ENCODE measurements at places on chromosomes 7 and 10.
A peak's percentile ranks its signal among the peaks of the same experiment; 100 is the strongest.

DNA sequence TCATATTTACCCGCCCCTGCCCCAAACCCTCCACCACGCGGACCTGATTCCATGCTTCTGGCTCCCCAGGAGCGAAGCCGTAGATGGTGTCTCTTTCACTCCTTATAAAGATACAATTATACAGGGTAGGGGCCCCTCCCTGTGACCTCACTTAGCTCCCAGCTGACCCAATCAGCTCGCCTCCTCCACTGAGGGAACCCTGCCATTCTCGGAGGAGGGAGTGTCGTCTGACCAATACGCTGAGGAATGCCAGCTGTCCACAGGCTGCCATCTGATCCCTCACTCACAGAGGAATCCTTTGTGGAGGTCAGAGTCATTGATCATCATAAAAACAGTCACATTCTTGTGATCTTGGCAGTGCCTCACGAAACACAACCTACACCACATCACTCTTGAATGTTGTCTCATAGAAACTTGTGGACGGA is 67.5 kb upstream of the INSIG1 start:
- no peak for DNase-seq

DNA sequence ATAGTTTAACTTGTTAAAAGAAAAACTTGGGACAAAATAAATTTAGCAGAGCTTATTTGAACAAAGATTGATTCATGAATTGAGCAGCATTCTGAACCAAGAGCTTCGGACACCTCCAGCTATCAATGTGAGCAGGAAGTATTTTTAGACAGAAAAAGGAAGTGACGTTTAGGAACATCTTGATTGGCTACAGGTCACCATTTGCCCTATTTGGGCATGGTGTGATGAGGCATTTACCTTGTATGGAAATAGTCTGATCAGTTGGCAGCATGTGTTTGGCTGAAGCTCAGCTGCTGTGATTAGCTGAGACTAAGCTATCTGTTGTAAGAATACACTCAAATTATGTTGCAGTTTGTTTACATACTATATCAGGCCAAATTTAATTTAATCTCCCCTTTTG is 185.1 kb downstream of the ATRNL1 start:
- DNase-seq, result no peak

DNA sequence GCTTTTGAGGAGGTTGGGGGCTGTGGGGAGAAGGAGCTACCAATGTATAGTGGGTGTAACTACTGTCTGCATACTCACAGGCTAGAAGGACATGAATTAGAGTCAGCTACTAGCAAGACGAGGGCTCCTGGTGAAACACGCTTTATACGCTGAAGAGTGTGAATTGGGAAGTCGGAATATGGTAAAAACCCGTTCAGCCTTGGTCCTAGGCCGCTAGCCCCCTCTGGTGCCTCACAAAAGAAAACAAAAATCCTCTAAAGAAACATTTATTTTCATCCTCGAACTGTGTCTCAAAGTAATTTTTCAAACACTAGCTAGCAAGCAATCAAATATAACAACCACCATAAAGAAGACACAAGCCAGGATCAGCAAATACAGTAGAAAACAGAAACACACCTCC is 338.1 kb upstream of the SEMA3C start:
- no peak for DNase-seq

DNA sequence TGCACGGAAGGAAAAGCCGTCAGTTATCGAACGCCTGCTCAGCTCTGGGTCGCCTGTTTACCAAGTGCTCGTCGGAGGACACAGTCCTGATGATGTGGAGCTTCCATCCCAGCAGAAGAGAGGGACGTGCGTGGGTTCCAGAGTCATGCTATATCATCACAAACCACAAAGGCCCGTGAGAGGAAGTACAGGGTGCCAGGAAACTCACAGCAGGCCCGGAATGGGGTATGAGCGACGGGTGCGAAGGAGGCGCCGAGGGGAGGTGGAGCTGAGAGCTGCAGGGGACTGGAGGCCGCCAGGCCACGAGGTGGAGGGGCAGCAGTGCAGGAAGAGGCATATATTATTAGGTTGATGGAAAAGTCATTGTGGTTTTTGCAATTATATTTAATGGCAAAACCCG is 102.5 kb downstream of the ACTR3B start:
- no peak for DNase-seq

DNA sequence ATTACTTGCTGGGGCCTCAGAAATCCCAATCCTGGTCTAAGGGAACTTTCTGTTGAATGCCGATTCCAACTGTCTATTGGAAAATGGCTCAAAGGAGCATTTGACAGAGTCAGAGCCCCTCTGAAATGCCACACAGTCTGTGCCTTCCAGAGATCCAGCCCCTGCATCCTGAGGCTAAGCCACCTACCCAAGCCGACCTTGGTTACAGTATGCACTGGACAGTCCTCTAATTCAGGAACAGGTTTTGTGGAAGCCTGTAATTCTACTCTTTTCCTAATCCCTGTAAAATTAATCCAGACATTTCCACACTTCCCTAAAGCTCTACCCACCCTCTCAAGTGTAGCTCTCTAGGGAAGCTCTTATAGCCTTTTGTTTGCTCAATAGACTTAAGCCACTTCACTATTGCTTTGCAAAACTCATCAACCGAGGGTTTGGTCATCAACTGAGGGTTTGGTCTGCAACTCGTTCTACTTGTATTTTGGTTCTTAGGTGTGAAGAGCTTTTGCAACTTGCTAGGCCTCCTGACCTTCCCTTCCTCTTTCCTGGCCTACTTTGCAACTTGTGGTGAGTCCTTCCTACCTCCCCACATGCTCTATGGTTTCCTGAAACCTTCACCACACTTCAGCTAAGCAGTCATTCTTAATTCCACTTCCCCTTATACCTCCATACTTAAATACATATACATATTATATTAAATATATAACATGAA is 364.8 kb downstream of the SFMBT2 start:
- DNase-seq, result no peak

GRCh38 chr10:103942866-103943265 is 24.1 kb upstream of the SLK start:
- no peak for DNase-seq

DNA sequence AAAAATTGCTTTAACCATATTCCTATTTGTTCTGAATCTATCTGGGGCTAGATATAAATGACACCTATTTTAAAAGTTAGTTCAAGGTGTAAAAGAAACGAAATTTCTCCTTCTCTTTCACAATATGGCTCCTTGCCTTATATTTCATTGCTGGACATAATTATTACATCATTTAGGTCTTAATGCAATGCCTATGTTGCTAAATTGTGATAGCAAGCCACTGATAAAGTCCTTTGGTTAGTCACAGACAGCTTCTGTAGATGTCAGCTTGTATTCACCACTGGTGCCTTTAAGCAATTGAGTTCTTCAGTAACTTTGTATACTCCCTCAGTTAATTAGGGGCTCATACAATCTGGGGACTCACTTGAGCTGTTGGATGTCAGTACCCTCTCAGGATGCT is 1236.6 kb downstream of the GATA3 start:
- no peak for DNase-seq

DNA sequence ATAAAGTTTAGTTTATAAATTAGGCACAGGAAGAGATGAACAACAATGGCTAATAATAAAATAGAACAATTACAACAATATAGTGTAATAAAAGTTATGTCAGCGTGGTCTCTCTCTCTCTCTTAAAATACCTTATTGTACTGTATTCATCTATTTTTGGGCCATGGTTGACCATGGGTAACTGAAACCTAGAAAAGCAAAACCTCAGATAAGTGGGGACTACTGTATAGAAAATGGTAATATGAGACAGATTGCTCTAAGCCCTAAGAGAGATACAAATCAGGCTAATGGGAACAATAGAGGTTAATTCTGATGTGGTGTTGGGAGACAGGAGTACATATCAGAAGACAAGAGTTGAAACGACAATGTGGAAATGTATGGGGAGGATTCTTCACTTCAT is 86.2 kb downstream of the ZNF365 start:
- no peak for DNase-seq

- DNase-seq, result no peak
These were observed 83.6 kb downstream of the POLL start for GRCh38 chr10:101504438-101504837.

GRCh38 chr10:17599089-17599488 is 18.1 kb downstream of the HACD1 start:
- DNase-seq, result no peak

GRCh38 chr10:33258967-33259366 is 75.5 kb downstream of the NRP1 start:
- no peak for DNase-seq

GRCh38 chr7:141102436-141102835 is 28.6 kb downstream of the TMEM178B start:
- no peak for DNase-seq

DNA sequence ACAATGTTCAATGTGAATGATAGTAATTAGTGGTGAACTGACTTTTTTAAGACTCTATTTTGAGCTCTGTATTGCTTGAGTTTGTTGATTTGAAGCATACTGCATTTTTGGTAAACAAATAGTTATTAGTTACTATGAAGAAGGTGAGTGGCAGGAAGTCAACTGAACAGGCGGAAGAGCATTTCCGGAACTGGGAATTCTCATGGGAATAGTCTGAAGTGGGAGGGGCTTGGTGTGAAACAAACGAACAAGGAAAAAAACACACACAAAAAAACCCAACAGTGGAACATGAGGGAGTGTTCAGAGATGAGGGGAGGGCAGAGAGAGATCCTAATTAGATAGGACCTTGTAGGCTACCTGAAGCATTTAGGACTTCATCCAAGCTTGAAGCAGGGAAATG is 43.9 kb upstream of the C1QL3 start:
- no peak for DNase-seq

- DNase-seq, result peak; percentile 92
These were observed 105.5 kb downstream of the MYOF start for GRCh38 chr10:93376372-93377293.

GRCh38 chr7:137801003-137801402 is 45.8 kb downstream of the DGKI start:
- DNase-seq, result no peak

GRCh38 chr10:72342911-72343310 is 11.8 kb downstream of the DNAJB12 start:
- DNase-seq, result no peak

DNA sequence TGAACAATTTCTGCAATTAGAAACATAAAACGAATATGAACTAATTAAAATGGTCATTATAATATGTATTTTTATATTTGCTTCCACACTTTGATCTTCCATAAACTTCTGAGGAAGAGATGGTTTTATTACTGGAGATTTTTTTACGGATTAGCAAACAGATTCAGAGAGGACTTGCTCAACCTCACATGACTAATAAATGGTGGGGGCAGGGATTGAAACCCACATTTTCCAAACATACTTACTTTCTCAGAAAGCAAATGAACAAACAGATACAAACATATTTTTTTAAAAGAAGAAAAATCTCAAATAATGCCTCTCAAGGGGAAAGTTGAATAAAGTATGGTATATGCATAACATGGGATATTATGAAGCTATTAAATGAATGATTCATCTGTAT is 18.3 kb downstream of the ANKMY2 start:
- DNase-seq, result no peak

DNA sequence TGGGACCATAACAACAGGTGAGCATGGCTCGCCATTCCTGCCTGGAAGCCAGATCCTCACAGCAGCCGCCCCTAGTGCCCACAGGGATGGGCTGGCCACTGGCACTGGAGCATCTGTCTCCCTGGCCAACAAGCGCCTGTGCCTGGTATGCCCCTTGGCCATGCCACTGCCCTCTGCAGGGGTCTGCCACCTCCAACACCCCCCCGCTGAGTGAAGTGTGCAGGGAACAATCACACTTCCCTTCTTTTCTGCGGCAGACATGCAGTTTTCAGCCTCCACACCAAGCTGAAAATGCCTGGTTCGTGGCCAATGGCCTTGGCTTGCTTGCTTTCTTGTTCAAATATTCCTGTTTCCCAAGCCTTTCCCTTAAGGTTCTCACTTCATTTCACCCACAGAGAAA is 50.7 kb downstream of the HSPA12A start:
- DNase-seq, result no peak

DNA sequence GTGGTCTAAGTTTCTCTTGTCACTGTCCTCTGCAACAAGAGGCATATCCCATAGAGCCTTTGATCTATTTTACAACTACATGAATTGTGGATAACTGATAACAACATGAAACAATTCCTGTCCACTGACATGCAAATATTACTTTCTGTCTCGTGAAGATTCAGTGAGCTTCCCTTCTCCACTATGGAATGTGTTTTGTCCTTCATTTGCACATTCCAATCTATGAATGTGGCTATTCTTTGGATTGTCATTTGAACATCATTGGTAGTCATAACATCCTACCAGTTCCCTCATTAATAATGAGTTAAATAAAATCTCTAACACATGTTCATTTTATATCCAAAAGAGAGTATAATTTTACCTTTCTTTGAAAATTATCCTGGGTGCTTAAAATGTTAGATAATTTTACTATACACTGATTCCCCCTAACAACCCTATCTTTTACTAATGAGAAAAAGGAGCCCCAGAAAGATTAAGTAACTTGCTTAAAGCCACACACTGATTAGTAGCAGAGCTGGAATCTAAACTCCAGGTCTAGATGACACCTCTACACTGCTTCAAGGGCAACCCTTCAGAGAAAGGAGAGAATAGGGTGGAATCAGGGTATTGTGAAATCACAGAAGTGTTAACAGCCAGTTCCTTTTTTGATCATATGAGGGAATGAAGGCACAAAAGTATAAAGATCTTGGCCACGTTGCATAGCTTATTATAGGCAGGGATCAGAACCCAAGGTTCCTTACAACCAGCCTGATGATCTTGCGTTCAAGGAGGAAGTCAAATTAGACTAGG is 39.1 kb downstream of the PDE1C start:
- DNase-seq, result no peak

GRCh38 chr7:154869436-154869835 is 133.5 kb downstream of the PAXIP1 start:
- DNase-seq, result no peak

DNA sequence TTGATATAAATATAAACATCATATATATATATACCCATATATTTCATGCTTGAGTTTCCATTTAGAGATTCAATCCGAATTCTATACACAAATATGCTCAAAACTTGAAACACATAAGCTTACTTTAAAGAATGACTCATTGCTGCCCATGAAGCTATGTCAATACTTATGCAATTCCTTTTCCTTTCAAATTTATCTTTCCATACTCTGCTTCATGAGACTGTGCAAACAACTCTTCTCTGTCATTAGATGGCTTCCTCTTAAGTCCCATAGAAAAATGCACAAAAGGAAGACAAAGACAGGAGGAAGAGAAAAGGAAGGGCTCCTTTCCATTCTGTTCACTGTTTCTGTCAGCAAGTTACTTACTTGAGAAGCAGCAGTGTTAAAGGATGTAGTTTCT is 895.7 kb upstream of the SORCS1 start:
- DNase-seq, result no peak

- no peak for DNase-seq
These were observed 524.0 kb downstream of the IPMK start for GRCh38 chr10:57743711-57744110.

All from NCI-H510A treated with DMSO at 0.1 percent for 48 hours (cell line).